Foreskin fibroblast (primary cell): ENCODE measurements at places on chromosomes 16 and 17.

GRCh38 chr17:81831563-81831956, 1.5 kb downstream of the MCRIP1 start:
- no peak for DNase-seq

DNA sequence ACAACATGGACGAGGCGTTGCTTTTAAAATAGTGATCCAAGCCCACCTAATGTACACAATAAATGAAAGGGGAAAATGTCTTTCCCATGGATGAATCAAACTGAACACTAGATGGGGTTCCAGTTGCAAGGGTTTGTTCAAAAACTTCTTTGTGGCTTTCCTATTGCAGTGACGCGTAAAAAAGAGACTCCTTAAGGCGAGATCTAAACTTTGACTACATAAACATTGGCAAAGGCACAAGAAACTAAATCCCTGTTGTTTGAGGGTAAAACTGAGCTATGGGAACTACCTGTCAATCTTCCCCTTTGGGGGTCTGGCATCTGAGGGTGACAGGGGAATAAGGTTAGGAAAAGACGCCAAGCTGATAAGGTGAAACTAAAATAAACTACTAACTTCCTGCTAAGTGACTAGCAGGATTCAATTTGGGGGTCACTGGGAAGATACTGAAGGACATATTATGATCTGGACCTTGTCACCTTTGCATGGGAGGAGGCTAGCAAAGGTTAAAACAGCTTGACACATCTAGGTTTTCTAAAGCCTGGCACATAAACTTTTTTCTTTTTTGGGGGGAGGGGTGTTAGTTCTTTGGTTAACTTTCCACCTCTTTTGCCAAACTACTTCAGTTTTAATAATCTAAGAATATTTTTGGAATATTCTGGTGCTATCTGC, 4.7 kb downstream of the SALL1 start:
- DNase-seq = peak; percentile 63

DNA sequence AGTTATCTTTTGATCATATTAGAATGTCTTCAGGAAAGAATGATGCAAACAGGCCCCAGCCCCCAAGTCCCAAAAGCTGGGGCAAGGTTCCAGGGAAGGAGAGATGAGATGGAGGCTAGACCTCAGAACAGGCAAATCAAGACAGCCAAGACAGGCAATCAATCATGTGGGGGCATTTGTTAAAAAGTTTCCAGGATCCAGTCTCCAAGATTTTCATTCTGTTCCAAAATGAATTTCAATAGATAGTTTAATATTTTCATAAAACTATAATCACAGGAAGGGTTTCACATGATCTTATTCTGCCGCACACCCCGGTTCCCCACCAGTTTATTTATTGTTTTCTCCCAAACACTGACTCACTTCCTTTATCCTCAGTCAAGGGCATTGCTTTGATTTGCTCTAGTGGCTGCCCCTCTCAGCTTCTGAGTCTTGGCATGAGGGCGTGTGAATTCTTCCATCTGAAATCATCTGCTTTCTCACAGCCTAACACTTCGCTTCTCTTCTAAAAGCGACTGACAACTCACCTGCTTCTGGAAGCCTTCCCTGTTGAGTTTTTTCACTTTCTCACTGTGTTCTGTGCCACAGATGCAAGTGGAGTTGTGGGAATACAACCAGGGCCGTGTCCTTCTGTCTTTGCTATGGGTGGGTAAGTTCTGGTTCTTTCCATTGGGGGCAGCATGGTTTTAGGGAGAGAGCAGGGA, 12.2 kb upstream of the TERF2 start:
- DNase-seq = peak; percentile 76

GRCh38 chr17:50191359-50192143, 9.9 kb downstream of the COL1A1 start:
- DNase-seq = no peak

DNA sequence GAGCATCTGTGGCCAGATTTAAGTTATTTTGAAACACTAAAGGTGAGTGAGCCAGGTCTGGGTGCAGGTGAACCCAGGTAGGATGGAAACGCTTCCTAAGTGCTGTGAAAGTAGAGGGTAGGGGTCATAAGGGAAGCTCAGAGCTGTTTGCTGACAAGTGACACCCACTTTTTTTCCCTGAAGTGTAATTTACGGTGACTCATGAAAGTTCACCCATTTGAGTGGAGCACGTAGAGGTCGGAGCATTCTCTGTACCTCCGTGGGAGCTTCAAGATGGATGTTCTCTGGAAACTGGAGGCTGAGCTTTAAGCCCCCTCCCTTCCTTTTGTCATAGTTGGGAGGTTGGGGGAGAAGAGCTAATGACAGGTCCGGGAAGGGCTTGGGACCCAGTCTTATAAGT, 44.3 kb downstream of the MPRIP start:
- no peak for DNase-seq

- DNase-seq = peak; percentile 71
Observed at GRCh38 chr16:73000020-73000906, 47.7 kb downstream of the ZFHX3 start.

- DNase-seq = no peak
Observed at GRCh38 chr17:17540278-17540906, 44.2 kb upstream of the RASD1 start.

GRCh38 chr17:20191056-20191455, 181.9 kb downstream of the SPECC1 start:
- peak; percentile 58 for DNase-seq

DNA sequence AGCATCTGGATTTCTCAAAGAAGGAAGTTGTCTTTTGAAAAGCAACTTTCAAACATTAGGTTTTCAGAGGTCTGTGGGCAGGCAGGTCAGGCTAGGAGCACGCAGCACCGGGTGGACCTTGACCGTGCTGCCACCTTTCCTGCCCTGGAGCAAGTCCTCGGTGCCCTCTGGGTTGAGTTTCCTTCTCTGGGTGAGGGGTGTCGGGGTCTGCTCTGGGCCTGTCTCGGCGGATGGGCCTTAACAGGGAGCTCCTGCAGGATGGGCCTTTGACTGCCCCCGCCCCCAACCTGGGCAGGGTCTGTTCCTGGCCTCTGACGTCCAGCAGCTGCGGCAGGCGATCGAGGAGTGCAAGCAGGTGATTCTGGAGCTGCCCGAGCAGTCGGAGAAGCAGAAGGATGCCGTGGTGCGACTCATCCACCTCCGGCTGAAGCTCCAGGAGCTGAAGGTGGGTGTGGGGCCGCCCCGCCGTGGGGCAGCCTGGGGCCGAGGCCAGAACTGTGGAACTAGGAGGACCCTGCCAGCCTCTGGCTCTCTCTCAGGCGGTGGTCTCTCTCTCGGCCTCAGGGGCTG, 8.7 kb downstream of the DEF8 start:
- no peak for DNase-seq

DNA sequence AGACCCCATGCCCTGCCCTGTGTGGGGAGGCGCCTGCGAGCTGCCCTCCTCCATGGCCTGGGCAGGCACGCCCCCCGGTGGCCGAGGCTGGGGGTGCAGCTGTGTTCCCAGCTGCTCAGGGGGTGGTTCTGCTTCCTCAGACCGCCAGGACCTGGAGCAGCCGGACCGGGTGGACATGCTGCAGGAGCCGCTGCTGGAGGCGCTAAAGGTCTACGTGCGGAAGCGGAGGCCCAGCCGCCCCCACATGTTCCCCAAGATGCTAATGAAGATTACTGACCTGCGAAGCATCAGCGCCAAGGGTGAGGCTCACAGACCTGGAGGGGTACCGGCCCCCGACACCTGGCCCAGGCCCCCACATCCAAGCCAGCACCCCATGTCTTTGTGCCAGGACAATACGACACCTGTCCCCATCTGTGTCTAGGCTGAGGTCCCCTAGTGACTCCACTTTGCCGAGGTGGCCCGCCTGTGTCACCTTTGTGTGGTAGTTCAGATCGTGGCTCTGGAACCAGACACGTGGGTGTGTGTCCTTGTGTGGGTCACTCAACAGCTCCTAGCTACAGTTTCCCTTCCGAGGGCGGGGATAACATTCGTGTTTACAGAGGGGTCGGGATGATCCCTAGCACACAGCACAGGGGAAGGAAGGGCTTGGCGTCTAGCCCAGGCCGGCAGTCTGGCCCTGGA, 9.3 kb downstream of the GJD3 start:
- no peak for DNase-seq

DNA sequence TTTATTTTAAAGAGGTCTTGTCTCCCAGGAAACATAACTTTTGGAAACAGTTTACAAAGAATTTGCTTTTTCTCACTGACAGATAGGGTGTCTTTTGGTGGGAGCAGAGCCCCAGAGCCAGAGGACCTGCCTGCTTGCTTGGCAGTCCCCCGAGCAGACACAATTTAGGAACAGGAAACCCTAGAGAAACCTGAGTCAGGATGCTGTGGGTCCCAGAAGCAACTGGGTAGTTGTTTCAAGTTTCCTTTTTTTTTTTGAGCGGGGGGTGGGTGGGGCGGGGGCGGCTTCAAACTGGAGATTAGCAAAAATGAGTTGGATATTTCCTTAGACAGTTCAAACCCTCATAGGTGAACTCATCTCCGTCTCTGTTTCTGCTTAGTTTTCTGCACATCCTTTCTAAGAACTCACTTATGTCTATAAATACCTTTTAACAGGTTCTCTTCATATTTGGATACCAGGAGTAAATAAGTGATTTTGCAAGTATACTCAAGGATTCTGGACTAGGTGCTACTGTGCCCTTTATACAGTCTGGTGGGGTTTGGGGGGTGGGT, 135.1 kb downstream of the PRKCA start:
- no peak for DNase-seq

- DNase-seq = no peak
Observed at GRCh38 chr16:65181071-65181561, 59.3 kb upstream of the CDH11 start.

GRCh38 chr17:77354670-77355455, 214.1 kb downstream of the SEC14L1 start:
- peak; percentile 96 for DNase-seq

DNA sequence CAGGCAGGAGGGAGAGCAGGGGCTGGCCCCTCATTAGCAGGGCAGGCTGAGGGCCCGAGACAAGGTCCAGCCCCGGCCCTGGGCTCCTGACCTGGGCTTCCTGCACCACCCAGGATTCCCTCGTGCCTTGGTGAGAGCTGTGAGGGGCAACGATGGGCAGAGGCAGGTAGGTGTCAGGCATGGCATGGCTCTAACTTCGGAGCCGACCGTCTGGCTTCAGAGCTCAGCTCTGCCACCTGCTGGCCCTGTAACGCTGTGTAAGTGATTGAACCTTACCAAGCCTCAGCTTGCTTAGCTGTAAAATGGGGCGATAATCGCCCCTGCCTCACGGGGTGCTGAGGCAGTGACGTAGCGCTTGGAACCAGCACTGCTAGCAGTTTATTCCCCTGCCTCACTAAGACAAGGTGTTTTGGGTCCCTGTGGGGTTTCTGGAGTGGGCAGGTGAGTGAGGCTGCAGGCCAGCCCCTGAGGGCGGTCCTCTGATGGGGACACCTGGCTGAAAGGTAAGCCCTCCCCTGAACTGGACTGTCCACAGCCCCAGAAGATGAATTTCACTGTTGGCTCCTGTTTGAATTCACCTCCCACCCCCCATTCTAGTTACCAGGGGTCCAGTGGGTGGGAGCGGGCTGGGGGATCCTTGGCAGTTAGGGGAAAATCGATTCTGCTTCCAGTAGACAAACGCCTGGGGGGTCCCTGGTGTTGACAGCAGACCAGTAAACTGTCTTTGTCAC, 184.8 kb upstream of the GSE1 start:
- peak; percentile 49 for DNase-seq

DNA sequence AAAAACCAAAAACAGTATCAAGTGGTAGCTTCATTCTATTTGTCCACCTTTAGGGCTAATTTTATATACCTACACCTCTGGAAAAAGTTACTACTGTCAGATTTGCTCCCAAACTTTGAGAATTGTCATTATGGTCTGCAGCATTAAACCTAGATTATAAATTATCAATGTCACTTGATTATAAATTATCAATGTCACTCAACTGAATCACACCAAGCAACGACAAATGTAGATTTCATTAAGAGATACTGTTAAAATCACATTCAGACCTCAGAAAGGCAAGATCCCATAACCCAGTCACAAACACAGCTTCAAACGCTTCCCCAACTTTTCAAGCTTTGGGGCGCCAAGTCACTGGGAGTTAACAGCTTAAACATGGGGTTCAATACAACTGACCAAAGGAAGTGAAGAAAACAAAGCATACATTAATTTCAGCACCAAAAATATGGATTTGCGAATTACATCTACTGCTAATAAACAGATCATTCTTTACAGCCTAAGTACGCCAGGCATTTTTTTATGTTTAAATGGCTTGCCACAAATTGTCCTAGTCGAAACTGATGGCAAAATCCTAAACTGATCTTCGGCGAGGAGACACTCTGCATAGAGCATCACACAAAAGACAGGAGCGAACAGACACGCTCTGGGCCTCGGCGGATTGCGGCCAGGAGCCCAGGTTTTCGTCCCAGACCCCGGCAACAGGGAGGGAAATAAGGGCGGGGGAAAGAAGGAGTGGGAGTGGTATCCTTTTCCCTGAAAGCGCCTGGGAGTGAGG, 981 bp downstream of the GLG1 start:
- DNase-seq = peak; percentile 42

- DNase-seq = no peak
Observed at GRCh38 chr16:51401673-51402072, 250.6 kb upstream of the SALL1 start.

GRCh38 chr17:45247429-45248131, 14.3 kb downstream of the SPATA32 start:
- peak; percentile 51 for DNase-seq

DNA sequence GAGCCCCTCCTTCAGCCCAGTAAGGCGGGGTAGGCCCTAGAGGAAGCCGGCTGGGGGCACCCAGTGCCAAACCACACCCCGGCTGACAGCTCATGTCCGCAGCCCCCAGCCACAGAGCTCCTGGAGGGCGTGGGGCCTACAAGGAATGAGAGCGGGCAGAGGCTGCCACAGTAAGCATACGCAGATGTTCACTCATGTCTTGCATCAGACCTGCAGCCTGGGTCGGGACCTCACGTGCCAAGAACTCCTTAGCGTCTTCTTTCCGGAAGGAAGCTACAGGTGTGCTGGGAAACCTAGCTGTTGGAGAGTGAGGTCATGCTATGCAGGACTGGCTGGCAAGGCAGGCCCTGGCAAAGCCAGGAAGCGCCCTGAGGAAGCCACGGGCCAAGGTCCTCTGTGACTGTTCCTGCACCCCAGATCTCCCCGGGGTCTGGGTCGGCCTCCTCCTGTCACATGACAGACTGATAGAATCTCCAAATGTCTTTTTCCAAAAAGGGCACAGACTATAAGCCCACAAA, 1.6 kb downstream of the ZNF598 start:
- DNase-seq = peak; percentile 89

DNA sequence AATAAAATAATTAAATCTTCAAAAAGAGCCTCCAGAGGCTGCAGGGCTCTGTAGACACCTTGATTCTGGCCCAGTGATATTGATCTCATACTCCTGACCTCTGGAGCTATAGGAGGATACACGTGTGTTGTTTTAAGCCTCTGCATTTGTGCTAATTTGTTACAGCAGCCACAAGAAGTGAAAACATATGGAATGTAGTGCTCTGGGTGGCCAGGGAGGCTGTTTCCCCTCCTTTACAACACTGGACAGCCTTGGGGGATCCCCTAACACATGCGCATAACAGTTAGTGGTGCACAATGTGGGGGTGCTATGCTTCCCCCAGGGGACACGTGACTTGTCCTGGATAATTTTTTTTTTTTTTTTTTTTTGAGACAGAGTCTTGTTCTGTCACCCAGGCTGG, 4.7 kb upstream of the ZNF500 start:
- no peak for DNase-seq

- DNase-seq = no peak
Observed at GRCh38 chr16:6146874-6147425, 1049.4 kb upstream of the EEF2KMT start.
